ENCODE measurements at places on chromosomes 6 and 20. TPM values are rescaled to one million over a fixed set of nuclear protein-coding genes. Genes with fewer than 3 reads are reported as not detected.

- DNase-seq: no peak
Observed at GRCh38 chr6:5072440-5072839, 12.7 kb upstream of the PPP1R3G start.

DNA sequence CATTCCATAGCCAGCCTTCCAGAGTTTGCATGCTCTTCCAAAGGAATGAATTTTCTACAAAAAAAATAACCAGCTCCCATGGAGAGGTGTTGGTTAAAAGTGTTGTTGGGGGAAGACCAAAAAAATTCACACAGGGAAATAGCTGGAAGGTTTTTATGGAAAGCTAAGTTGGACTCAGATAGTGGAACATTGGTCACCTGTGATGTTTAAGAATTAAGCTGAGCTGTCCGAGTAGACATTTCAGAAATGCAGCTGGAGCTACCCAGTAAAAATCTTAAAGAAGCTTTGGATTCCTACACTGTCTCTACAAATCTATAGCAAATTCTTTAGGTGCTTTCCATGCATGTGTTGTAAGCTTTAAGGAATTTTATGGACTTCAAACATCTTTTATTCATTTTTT is 155.5 kb downstream of the THBS2 start:
- DNase-seq: no peak

The CNKSR3 gene
- not detected for total RNA-seq

The SYNDIG1 gene
- total RNA-seq: not detected

The BTNL2 gene
- not detected for total RNA-seq

The PRL gene
- total RNA-seq: not detected
